ENCODE measurements at places on chromosomes 3 and 15. TPM values are rescaled to one million over a fixed set of nuclear protein-coding genes. Genes with fewer than 3 reads are reported as not detected.

Gene PRSS50
- total RNA-seq = 0.13 TPM

Gene CCR8
- not detected for total RNA-seq

Gene HAUS2
- total RNA-seq = 42.4 TPM

- DNase-seq = no peak
Measured at GRCh38 chr3:123448536-123449101, at the start of gene ADCY5. Gene ADCY5 (minus strand): TSS chr3:123449090. CDS start chr3:123448545, 545 bp downstream.

DNA sequence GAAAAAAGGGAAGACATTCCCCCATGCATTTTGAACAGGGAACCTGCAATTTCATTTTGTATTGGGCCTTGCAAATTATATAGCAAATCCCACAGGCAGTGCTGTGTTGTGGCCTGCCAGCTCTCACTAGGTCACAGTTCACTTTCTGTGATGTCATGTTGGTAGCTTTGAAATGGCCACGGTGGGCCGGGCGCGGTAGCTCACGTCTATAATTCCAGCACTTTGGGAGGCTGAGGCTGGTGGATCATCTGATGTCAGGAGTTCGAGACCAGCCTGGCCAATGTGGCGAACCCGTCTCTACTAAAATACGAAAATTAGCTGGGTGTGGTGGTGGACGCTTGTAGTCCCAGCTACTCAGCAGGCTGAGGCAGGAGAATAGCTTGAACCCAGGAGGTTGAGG is 27.0 kb upstream of the C15orf39 start:
- DNase-seq = no peak

DNA sequence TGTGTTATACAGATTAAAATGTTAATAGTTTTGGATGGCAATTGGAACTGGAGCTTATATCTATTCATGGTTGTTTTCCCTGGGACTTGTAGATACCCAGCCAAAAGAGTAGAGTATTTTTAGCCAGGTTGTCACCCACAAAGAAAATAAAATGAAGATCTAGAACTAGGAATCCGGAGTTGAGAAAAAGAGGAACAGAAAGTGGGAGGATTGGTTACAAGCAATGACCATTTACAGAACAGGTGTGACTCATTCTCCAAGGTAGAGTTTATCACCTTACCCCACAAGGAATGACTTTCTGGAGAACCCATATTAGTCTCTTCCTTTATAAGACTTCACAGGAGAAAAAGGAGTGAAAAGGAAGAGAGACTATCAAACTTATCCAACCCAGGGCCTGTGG is 99.8 kb downstream of the TMEM108 start:
- DNase-seq = no peak

DNA sequence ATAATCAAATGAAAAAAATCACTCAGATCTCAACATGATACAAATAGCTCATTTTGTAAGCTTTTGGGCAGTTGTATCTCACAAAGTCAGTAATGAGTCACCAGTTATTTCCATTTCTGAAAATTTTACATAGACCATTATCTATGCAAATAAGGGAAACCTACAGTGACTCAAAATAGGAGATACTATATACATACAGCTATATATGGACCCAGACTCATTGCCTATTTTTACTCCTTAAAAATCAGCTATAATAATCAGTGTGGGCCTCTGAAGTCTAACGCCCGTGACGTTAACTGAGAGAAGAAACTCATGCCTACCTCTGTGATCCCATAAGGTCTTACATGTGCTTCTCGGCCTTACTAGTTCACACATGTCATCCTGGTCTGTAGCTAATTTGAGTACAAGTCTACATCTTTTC is 31.6 kb downstream of the LRIG1 start:
- no peak for DNase-seq

DNA sequence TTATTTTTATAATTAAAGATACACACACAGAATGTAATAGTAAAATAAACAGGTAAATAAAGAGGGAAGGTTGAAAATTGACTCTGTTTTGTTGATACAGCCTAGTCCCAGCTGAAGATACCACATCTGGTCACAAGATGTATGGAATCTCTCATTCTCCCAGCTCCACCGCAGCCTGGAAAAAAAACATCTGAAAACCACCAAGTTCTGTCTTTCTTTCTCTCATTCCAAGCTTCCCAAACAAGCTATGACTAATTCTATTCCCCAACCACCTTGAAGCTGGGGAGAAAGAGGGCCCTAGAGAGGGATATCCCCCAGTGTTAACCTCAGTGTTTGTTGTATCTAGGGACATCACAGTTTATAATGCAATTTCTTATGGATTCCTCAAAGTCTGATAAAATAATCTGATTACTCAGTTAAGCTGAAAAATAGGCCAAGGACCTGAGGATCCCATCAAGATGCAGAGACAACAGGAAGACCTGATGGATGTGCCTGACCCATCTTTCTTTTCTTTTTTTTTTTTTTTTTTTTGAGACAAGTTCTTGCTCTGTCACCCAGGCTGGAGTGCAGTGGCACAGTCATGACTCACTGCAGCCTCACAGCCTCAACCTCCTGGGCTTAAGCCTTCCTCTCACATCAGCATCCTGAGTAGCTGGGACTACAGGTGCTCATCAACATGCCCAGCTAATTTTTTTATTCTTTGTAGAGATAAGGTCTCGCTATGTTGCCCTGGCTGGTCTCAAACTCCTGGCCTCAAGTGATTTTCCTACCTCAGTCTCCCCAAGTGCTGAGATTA is 38.1 kb downstream of the SRGAP3 start:
- no peak for DNase-seq

GRCh38 chr15:78234515-78235040 is at the start of gene ACSBG1:
Gene ACSBG1 (minus strand): TSS chr15:78234565. CDS start chr15:78234501, 64 bp downstream.
- no peak for DNase-seq

GRCh38 chr15:74377831-74378766 is 10.7 kb upstream of the CYP11A1 start:
- DNase-seq = no peak

All from Panc1 (cell line).